ENCODE measurements at places on chromosomes 2 and 18.

- no peak for DNase-seq
Observed at GRCh38 chr2:70496819-70497218, 56.8 kb downstream of the TGFA start.

GRCh38 chr2:218033590-218034496, 31.0 kb upstream of the TNS1 start:
- no peak for DNase-seq

GRCh38 chr2:201768918-201769317, 11.8 kb downstream of the ALS2 start:
- no peak for DNase-seq

- no peak for DNase-seq
Observed at GRCh38 chr2:54149638-54150441, 34.4 kb downstream of the ACYP2 start.

GRCh38 chr2:36376992-36377738, 21.6 kb downstream of the CRIM1 start:
- no peak for DNase-seq

DNA sequence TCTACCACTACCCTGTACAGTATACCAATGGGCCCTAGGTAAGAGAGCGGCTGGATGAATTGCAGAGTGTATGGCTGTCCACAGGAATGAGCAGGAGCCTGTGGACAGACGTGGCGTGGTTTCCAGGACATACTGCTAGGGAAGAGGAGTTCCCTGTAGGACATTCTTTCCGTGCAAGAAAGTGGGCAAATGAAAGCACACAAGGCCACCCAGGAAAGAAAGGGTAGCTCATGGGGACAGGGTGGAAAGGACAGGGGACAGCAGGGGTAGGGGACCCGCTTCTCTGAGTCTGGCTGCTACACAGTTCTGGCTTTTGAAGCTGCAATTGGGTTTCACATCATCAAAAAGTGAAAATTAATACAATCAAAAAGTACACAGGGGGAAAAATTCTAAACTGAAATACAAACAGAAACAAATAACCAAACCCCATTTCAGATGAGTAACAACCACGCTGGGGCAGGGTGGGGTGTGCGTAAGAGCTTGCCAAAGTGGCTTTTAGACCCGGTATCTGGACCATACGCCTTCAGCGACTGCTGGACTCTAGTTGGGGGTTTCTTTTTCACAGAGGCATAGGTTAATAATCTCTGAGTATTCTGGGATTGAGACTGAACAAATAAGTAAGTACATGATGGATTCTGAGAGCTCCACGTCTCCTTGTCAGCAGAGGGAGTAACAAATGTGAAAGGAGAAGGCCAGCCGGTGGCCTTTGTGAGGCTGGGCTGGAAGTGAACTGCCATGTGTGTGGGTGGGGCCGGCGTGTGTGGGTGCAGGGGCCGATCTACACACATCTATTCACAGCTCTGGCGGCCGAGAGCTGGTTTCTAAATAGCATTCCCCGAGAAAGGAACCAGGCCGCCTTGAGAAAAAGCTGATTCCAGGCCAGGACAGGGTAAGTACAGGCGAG, 84.0 kb downstream of the HDAC4 start:
- DNase-seq: no peak

- DNase-seq: no peak
Observed at GRCh38 chr2:60496475-60496874, 57.0 kb downstream of the BCL11A start.

DNA sequence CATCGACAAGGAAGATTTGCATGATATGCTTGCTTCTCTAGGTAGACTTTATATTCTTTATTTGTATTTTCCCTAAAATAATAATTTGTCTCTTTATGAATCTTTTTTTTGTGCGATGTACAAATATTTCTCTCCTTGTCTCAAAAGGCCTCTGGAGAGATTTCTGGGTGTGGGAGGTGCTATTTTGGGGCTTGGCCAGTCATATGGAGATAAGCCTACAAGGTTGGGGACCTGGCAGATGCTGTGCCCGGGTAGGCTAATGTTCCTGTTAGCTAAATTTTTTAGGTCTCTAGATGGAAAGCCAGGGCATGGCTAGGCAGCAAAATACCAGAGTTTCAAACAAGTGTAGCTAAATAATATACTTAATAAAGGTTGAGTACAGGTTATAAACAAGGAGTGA, 11.1 kb downstream of the MYL12B start:
- no peak for DNase-seq

DNA sequence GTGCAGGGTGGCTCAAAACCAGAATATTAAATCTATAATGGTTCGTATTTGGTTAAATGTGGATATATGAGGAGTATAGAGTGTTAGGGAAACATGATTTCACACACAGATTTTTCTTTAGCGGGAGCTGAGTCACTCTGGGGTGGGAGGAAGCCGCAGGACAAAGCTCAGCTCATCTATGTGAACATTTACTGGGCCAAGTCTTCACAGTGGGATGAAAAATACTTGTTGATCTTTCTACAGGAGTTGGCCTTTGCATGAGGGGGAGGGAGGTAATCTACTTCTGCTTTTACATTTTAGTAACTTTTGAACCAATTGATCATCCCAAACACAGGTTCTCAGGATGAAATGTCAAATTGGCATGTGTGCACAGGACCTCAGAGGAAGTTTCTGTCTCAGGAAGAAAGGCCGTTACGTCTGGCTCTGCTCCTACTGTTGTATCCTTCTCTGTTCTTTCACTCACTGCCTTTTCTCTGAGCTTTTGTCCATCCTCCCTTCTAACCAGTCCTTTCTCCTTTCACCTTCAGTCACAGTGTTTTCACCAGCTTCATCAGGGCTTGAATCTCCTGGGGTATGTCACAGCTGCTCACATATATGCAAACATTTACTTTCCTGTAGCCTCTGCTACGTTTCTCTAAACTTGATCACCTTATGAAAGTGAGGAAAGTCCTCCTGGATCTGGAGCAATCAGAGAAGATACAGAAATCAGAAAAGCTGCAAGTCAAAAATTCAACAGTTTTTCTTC, 943.3 kb upstream of the FANCL start:
- DNase-seq: no peak

- DNase-seq: no peak
Observed at GRCh38 chr2:152387041-152387440, 52.1 kb downstream of the FMNL2 start.

Measured in stimulated activated CD4-positive, alpha-beta T cell treated with anti-CD3 and anti-CD28 coated beads, Interleukin-4, amount 100 ng/mL, for 4 hours (primary cell).